Endodermal cell (in vitro differentiated cells): ENCODE measurements at places on chromosomes 3 and 15.

DNA sequence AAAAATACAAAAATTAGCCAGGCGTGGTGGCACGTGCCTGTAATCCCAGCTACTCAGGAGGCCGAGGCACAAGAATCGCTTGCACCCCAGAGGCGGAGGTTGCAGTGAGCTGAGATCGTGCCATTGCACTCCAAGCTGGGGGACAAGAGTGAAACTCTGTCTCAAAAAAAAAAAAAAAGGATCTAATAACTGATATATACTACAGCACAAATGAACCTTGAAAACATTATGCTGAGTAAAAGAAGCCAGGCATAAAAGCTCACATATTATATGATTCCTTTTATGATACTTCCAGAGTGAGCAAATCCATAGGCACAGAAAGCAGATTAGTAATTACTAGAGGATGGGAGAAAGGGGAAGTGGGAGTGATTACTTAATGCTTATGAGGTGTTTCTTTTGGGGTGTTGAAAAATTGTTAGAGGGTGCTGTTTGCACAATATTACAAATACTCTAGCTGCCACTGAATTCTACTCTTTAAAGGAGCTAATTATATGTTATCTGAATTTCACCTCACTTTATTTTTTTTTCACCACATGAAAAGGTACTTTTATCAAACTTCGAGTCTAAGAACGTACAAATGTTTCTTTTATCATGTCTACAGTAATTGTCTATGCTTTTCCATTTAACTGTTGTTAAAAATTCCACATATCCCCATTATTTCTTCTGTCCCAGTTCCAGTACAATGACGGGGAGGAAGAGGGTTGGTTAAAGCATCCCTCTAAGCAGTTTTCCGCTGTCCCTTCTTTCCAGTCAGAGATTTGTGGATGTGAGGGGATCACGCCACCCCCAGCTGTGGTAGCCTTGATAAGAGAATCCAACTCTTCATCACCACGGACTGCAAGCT is 77.7 kb upstream of the FAM174B start:
- DNase-seq = no peak

GRCh38 chr3:14047027-14047426 is 77.6 kb downstream of the CHCHD4 start:
- no peak for DNase-seq

DNA sequence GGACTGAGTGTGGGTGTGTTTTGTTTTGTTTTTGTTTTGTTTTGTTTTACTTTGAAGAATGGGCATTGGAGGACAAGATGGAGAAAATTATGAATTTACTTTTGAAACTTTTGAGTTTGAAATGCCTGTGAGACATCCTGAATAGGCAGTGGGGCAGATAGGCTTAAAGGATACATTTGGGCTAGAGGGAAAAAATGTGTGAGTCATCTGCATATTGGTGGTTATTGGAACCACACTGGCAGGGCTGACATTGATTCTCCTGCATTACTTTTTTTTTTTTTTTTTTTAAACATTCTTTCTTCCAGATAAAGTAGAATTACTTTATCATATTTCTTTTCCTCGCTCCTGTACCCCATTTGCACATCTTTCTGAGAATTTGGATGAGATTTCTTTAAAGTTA is 56.1 kb downstream of the CALML4 start:
- DNase-seq = no peak

GRCh38 chr15:96146726-96147125 is 183.8 kb upstream of the NR2F2 start:
- DNase-seq = no peak

DNA sequence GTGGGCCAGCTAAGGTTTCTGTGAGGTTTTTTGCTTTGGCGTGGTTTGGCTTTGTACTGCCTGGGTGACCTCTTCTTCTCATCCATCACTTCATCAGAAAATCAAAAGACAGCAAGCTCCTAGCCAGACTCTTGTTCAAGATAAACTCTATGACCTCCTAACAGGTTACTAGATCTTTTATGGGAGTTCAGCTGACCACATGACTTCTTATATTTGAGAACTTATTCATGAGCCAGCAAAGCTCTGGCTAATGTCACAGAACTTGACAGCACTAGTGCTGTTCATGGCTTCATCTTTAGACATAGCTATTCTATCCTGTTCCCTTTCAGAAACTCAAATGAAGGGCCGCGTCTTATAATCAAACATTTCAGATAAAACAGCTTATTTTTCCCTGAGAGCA is 527.1 kb upstream of the GOLIM4 start:
- no peak for DNase-seq

- peak; percentile 75 for DNase-seq
Observed at GRCh38 chr3:37532168-37532567, 329.5 kb upstream of the CTDSPL start.

GRCh38 chr3:119405315-119405714 is 58.1 kb downstream of the TMEM39A start:
- DNase-seq = no peak

- no peak for DNase-seq
Observed at GRCh38 chr3:173587055-173587454, 189.5 kb downstream of the NLGN1 start.

DNA sequence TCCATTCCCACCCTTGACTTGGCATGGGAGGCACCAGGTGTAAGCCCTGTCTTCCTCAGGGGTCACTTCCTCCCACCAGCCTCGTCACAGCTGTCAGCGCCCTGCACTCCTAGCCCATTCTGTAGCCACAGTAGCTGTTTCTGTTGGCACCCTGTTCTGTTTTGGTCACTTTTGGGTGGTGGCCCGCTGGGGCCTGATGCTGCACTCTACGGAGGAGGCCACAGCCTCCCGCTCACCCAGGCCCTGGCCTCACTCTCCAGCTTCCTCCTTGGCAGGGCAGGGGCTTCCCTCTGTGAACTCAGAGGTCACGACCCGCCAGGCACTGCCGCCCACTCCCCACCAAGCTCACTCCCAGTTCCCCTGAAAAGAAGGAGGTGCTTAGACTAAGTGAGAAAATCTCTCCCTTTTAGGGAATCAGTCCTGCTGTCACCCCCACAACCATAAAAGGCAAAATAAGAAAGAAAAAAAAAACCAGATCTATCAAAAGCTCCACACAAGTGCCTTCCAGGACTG is 68.4 kb downstream of the MGLL start:
- no peak for DNase-seq

- no peak for DNase-seq
Observed at GRCh38 chr3:178562143-178562946, 26.1 kb downstream of the KCNMB2 start.

DNA sequence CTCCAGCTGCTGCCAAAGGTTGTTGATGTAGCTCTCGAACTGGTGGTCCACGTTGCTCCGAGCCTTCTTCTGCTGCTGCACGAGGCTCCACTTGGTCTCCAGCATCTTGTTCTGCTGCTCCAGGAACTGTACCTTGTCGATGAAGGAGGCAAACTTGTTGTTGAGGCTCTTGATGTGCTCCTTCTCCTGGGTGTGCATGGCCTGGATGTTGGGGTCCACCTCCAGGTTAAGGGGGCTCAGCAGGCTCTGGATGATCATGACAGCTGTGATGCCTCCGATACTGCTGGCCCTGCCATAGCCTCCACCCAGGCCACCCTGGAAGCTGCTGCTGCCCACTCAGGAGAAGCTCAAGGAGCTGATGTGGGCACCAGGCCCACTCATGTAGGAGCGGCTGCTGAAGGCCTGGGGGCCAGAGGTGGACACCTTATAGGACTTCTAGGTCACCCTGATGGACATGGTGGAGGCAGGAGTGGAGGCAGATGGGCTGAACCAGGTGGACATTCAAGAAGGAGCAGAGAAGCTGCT is 14.9 kb upstream of the PSTPIP1 start:
- DNase-seq = peak; percentile 15

DNA sequence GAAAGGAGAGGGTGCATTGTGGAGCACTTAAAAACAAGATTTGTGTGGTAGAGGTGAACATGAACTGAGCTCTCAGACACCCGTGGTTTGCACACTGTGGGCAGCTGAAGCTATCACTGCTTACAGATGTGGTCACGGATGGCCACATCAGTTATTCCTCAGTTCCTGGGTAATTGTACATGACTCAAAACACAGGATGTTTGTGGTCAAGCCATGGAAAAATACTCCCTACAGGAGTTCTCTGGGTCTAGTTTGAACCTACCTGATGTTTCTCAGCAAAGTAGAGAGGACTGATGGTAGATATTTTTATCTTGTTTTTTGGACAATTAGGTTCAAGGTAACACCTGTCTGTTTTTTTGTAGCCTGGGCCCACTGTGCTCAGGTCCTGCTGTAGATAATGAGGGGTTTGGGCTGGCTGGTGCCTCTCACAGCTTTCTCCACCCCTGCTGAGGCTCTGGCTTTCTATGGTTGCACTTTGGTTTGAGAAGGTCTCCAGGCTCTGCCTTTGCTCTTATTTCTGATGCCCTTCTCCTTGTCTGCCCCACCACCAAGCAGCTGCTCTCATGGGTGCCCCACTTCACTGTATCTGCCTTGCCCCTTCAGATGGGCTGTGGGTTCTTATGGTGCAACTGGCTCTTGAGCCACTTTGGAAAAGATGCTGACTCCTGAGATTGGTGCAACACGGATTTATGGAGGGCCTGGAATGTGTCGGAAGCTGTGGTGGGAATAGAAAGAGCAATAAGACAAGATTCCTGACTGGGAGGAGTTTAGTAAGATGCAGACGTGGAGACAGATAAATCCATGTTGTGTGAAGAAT is 40.1 kb downstream of the CDCP1 start:
- no peak for DNase-seq

- DNase-seq = no peak
Observed at GRCh38 chr15:74212494-74212893, 9.9 kb upstream of the STRA6 start.

DNA sequence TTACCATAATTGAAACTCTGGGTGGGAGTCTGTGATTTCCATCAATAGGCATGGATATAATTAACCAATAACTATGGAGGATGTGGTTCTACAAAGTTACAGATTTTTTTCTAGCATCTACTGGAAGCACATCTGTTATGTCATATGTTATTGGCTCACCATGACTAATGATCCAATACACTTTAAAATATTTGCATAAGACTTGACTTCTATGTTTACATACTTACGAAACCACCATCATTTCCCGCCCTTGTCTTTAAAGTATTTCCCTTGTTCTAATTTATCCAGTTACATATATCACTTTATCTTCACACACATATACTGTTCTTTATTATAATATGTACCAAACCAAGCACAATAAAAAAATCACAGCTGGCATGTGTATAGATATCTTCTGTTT is 380.3 kb upstream of the CBLB start:
- no peak for DNase-seq

DNA sequence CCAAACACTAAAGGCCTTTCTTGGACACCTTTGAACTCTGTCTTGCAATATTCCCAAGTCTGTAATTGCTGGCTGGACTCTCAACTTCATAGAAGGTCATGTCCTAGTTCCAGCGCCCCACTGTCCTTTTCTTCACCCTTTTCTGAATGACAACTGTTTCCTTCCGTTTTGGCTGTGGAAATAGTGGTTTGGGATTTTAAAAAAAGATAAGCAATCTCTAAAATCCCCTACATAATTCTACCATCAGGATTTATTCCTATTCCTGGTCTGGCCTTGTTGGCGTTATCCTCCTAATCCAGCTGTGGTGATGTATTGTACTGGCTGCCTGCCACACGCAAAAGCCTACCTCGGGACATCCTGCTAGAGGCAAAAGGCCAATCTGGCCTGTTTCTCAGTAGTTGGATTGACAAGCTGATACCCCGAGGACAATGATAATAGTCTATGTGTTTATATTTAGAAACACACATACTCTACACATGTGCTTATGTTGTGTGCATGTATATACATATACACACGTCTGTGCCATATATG is 440.3 kb upstream of the DPH6 start:
- no peak for DNase-seq

GRCh38 chr3:151196434-151196833 is 6.6 kb downstream of the GPR171 start:
- DNase-seq = no peak

DNA sequence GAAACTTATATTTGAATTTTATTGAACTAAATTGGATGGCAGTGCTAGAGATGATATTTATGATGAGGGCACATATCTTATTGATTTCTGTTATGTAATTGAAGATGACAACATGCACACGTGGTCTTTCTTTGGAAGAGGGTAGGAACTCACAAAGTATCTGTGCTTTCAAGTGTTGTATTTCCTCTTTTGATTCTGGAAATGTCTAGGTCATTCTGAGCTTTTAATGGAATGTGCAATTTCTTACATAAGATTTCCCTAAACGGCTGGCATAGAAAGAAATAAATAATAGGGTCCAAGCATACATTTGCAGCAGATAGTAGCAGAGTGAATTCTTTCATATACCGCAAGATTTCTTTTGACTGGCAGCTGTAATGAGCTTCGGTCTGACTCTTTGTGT is 10.1 kb upstream of the GPR171 start:
- no peak for DNase-seq

- DNase-seq = no peak
Observed at GRCh38 chr3:98504539-98504938, 7.1 kb downstream of the OR5K2 start.

DNA sequence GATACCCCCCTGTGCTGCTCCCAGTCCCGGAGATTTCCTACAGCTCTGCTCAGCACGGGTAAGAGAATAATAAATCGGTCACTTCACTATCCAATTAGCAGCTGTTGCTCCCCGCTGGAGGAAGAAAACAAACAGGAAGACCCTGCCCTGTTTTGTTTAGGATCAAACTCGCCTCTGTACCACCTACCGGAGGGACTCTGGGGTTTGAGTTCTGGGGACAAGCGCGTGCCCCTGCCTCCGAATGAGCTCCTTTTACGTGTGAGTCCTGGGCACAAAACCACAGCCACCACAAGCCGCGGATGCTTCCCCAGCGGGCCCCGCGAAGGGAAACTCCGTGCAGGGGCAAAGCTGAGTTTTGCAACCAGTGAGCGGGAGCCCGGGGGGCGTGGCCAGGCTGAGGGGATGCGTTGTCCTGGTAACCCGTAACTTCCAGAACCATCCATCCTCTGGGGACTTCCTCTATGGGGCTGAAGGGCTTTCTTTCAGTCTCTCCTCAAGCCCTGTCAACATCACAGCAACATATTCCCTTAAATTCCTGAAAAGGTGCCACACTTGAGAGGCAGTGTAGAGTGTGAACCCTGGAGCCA is 315.7 kb upstream of the PROK2 start:
- DNase-seq = peak; percentile 91

DNA sequence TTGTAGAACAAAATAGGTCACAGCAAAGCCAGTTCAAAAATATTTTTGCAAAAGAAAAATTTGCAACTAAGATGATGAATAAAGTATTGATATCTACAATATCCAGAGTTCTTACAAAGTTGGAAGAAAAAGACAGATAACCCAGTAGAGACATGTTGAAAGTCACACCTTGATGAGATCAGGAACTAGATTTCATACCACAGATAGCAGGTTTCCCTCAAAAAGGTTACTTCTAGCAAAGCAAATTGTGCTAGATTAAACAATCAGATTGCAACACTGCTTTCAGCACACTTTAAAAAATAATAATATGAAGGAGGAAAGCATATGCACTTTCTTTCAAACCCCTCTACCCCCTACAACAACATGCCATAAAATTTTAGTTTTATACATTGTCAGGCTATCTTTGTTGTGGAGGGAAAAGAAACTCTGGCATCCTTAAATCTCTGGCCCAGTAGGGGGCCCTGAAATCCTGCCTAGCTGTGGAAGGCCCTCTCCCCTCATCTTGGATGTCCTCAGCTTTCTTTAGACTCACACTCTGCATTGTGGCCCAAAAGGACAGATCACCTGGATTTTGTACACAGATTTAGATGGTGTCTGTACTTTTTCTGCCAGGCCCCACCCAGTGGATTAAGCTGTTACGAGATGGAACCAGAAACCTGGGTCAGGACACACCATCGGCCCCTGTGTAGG is 50.9 kb downstream of the CCR3 start:
- DNase-seq = no peak

GRCh38 chr3:146513386-146514051 is 30.9 kb downstream of the PLSCR1 start:
- DNase-seq = no peak
